ENCODE measurements at places on chromosomes 16 and 17. TPM values are rescaled to one million over a fixed set of nuclear protein-coding genes. Genes with fewer than 3 reads are reported as not detected.

DNA sequence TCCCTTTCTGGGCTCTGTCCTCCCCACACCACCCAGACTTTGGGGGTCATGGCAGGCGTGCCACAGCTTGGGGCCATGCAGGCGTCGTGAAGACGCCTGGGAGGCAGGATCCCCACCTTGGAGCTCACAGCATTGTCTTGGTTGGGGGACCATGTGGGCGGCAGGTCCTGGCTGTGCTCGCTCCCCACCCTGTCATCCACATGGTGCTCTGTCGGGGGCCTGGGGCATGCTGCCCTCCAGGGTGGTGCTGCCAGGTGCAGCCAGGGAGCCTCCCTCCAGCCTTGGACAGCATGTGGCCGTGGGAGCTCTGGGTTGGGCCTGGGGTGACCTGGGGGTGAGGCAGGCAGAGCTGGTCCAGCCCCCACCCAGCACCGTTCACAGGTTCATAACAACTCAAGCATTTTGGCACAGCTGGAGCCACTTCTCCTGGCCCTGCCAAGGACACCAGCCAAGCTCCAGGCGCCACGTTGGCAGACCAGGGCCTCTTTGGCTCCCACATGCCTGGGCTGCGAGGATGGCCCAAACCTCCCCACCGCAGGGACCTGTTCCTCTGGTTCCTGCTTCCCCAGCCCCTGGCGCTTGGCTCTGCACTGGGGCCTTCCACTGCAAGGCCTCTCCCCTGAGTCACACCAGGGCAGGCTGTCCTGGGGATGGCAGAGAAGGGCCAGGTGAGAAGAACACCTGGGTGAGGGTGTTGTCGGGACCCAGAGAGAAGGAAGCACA, 15.1 kb upstream of the ATP6V0C start:
- DNase-seq, result peak; percentile 63

DNA sequence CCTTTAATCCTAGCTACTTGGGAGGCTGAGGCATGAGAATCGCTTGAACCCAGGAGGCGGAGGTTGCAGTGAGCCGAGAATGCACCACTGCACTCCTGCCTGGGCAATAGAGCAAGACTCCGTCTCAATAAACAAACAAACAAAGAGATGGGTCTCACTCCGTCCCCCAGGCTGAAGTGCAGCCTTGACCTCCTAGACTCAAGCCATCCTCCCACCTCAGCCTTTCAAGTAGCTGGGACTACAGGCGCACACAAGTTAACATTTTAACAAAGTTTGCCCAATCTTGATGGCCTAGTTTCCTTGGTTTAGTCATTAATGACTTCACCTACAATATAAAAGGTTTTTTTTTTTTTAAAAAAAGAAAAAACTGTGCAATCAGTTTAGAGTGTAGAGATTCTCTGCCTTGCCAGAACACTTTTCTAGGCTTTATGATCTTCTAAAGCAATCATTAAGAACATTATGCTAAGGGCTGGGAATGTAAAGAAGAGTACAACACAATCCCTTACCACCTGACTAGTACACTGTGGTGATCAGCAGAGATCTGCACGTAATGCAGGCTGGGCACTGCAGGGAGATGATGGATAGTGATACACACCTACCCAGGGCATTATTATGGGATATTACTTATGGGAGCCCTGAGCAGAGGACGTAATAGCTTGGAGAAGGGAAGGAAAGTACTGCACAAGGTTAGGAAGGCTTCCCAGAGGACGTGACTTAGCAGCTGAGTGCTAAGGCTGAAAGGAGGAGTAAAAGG, 6.9 kb downstream of the GOT2 start:
- DNase-seq, result no peak

GRCh38 chr16:74607962-74608356, 1.0 kb upstream of the GLG1 start:
- no peak for DNase-seq

GRCh38 chr16:65769055-65769465, 597.4 kb upstream of the CDH5 start:
- no peak for DNase-seq

GRCh38 chr17:75238684-75239191, 22.7 kb downstream of the GGA3 start:
- DNase-seq, result no peak

DNA sequence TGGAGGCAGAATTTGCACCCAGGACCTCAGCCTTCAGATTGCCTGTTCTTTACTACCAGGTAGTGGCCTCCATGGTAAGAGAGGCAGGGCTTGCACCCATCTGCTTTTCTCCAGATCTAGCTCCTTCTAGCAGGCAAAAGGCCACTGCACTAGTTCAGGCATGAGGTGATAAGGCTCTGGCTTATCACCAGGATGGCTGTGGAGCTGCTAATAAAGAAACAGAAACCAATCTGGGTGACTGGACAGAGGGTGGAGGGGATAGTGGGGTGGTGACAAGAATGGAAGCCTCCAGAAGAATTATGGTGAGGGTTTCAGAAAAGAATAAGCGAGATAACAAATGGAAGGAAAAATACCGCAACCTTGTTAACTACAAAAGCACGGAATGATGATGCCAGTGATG, 15.5 kb upstream of the SUPT4H1 start:
- no peak for DNase-seq

GRCh38 chr16:73252446-73252845, 204.5 kb upstream of the ZFHX3 start:
- DNase-seq, result no peak

GRCh38 chr16:10623059-10623458, 42.7 kb upstream of the EMP2 start:
- no peak for DNase-seq

GRCh38 chr17:65022751-65023700, 33.5 kb downstream of the GNA13 start:
- DNase-seq, result no peak

Gene PRSS53
- 1.2 TPM for total RNA-seq

Gene STH
- total RNA-seq, result not detected

Gene NUFIP2
- 40.5 TPM for total RNA-seq

All from left ventricle myocardium inferior (tissue), 1 donor.